ENCODE measurements at places on chromosomes 2 and 18.

GRCh38 chr2:161166538-161167409, 6.5 kb downstream of the TANK start:
- DNase-seq, result peak; percentile 94

- DNase-seq, result no peak
Measured at GRCh38 chr2:101371636-101372035, 15.7 kb downstream of the CREG2 start.

DNA sequence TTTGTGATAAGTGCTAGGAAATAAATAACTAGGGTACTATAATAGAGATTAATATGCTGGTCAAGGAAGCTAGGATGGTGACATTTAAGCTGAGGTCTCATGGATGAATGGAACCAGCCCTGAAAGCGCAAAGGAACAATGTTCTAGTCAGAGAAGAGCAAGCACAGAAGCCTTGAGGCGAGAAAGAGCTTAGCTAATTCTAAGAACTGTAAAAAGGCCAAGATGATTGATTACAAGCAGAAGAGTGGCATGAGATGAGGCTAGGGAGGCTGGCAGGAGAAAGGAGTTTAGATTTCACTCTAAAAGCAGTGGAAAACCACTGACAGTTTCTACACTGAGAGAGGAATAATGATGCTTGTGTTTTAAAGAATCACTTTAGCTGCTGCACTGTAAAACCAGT, 3.4 kb upstream of the YIPF4 start:
- DNase-seq, result no peak

GRCh38 chr2:238337846-238338245, 17.5 kb downstream of the TRAF3IP1 start:
- DNase-seq, result no peak

- DNase-seq, result no peak
Measured at GRCh38 chr2:241014224-241014623, 15.8 kb downstream of the SNED1 start.

DNA sequence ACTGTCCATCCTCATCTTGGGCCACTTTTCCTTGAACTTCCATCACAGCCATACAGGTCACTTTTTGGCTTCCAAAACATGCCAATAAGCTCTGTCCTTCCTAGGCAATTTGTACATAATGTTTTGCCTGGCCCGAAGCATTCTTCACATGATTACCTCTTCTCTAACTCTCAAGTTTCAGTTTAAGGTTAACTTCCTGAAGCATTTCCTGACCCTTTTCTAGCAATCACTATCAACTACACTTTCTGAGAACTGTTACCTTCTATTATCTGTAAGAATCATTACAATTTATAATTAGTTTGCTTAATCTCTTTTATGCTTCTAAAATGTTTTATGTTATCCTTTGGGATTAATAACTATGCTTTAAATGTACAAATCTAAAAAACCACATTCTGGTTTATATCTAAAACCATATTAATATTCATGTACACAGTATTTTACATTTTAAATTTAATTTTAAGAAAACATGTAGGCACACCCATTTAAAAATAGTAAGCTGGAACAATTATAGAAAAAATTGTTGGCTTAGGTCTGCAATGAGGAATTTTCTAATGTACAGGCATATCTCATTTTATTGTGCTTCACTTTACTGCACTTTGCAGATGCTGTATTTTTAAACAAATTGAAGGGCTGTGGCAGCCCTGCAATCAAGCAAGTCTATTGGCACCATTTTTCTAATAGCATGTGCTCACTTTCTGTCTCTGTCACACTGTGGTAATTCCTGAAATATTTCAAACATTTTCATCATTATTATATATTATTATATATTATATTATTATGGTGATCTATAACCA, 76.4 kb downstream of the C2orf74 start:
- DNase-seq, result no peak

GRCh38 chr18:46167971-46168370, 63.8 kb downstream of the HAUS1 start:
- DNase-seq, result no peak

GRCh38 chr2:156541706-156542105, 105.5 kb downstream of the GPD2 start:
- no peak for DNase-seq

DNA sequence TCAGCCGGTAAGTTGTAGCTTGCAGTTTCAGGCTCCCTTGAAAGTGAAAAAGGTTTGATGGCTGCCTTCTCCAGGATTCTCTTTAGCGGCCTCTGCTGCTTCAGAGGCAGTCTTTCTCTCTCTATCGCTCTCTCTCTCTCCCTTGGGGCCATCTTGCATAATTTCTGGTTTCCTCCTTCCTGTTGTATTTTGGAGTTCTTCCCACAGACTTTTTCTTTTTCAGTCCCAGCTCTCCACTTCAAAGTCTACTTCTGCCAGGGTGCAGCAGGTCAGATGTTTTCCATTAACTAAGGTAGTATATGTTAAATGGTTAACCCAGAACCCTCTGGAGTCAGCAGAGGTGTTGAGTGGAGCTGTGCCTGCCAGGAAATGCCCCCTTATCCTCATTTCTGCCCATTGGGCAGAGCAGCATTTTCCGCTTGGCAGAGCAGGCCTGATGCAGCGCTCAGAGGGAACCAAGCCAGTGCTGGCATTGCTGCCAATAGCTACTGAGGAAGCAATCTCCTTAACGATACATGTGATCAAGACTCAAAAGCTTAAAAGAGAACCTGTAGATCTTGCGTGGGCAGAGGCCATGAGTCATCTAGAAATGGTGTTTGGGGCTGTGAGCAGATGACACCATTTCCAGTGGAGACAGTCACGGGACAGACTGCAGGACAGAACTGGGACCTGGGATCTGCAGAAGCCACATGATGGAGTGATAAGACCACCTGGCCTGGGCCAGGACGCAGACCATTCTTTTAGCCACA, 20.8 kb downstream of the DBI start:
- peak; percentile 86 for DNase-seq

Data from RCC 7860 (cell line).